Stimulated activated CD8-positive, alpha-beta memory T cell treated with anti-CD3 and anti-CD28 coated beads, Interleukin-4, amount 100 ng/mL, for 1 hour (primary cell): ENCODE measurements at places on chromosomes 5 and 9.

DNA sequence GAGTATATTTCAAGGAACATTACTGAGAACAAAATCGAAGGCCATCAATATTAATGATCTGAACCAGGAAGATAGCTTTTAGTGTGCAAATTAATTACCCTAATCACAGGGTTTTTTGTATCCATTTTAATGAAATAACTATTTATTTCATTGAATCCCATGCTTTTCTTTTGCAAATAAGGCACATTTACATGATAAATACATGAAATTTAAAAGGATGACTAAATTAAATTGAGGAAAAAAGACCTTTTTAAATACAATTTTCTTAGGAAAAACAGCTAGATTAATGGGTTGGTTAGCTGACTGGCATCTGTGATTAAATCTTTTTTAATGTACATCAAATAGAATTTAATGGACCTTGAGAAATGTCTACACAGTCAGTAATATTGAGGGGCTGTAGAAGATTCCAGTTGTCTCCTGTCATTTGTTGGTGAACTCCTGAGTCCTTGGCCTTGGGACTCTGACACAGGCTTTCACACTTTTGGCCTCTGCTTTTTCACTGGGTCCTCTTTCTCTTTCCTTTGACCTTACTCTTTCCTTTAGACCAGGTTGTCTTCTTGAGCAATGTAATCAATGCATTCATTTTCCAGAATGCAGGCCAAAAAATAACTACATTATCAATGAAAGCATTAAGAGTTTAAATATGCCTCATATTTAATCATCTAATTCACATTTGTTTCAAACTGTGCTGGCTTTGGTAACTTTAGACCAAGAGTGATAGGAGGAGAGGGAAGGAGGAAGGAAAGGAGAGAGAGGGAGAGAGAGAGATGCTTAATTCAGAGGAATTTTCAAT lies 511.5 kb downstream of the ZNF608 start:
- DNase-seq: no peak

DNA sequence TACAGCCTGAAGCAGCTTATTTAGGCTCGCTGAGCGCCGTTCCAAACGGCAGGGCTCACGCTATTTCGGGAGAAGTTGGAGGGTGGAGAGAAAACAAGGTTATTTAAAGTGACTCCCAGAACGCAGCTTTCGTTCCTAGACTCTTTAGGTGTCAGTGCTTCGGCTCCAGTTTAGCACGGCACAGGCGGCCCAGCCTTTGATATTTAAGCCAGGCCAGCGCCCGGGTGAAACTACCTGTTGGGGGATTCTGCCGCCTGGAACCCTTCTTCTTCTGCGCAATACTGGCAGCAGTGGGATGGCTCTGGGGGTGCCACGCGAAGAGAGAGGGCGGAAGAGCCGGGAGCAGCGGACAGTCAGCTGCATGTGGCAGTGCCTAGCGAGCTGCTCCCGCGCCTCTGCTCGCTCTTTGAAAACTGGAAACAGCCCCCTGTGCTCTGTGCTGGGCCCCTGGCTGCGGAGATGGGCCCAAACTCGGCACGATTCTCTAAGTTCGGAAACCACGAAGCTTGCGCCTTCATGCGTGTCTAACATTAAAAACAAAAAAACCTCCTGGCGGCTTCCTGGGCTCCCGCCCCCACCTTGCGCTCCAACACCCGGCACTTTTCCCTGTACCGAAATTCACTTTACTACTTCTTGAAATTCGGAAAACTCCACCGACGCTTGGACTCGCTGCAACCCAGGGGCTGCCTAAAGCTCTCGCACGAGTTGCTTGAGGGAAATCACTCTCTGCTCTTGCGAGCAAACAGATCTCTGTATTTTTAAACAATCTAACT lies 34.6 kb upstream of the NFIB start:
- no peak for DNase-seq

DNA sequence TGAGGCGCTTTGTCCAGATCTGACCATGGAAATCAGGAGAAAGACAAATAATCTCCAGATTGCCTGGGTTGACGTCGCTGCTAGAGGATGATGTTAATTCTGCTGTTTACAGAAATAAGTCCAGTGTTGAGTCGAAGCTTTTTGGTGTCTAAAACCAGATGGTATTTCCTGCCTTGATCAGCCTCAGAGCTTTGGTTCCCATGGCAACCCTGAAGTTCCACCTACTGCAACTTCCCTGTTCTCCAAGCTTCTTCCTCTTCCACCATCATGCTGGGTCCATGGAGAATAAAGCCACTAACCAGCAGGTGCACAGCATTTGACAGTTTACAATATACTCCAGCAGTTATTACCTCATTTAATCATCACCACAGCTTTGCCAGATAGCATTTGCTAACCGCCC lies 18.0 kb upstream of the GABBR2 start:
- no peak for DNase-seq

GRCh38 chr5:77828445-77828844 lies 52.3 kb upstream of the TBCA start:
- DNase-seq: no peak

- DNase-seq: no peak
Measured at GRCh38 chr5:117455236-117456233, 880.9 kb upstream of the SEMA6A start.

DNA sequence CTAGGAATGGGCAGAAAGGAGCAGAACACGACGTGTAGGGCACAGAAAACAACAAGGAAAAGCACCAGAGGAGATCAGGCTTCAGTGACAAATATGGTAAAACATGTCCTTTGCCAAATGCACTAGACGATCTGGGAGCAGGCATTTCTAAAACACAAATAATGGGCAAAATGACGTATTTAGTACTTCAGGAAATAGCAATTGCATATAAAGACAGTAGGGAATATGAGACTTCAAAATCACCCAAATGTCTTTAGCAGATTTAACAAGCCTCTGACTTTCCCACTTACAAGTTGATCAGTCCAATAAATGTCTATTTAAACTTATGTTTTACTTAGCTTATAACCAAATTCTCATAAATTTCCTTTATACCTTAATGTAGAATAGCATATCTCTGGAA lies 969.6 kb upstream of the C9orf72 start:
- no peak for DNase-seq

- no peak for DNase-seq
Measured at GRCh38 chr5:107593009-107593408, 77.7 kb downstream of the EFNA5 start.

GRCh38 chr5:73515232-73515631 lies 17.0 kb downstream of the BTF3 start:
- DNase-seq: no peak

DNA sequence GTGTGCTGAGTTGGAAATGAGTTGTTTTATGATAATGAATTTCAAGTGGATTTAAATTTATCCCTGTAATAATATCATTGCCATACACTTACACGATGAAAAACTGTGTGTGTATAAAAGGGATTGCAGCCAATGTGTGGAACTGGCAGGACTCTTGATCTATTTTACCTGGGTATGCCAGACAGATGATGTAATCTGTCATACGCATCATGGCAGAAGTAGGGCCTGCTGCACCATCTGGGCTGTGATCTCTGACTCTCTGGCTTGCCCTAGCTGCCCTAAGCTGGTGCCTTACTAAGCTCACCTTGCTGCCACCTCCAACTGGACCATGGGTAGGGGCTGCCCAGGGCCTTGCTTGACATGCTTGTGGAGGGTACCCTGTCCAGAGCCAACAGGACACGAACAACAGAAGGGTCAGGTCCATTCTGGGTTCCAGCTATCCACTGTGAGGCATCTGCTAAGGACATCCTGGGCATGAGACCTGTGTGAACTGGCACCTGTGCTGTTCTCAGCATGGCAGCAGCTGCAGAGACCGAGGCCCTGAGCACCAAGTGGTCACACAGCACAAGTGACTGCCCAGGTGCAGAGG lies 184.2 kb downstream of the FSTL4 start:
- DNase-seq: no peak

DNA sequence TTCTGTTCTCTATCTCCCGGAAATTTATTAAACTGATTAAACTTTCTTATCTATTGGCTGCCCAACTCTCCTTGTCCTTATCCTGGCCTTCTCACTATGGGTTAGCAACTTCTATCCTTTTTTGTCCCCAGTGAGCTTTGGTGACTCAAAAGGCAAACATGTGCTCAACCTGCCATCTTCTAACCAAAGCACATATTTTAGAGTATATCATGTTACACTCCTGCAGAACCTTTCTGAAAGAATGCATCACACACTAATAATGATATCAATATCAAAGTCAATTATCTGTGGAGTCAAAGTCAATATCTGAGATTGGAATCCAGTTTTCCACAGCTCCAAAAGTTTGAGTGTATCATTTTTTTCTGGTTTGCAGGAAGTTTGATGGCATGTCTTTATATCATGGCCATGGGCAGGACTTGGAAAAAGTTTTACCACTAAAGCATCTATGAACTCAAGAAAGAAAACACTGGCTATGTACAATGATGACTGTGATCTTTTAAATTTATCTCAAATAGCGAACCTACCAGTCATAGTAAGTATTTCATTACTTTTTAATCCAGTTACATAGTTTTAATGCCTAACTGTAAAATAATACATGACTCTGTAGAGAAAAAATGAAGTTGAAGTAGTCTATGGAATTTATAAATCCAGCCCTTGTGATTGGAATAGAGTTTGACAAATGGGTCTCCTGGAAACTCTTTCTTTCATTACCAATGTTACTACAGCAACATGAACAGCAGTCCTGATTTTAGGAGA lies 166.8 kb downstream of the DROSHA start:
- no peak for DNase-seq

DNA sequence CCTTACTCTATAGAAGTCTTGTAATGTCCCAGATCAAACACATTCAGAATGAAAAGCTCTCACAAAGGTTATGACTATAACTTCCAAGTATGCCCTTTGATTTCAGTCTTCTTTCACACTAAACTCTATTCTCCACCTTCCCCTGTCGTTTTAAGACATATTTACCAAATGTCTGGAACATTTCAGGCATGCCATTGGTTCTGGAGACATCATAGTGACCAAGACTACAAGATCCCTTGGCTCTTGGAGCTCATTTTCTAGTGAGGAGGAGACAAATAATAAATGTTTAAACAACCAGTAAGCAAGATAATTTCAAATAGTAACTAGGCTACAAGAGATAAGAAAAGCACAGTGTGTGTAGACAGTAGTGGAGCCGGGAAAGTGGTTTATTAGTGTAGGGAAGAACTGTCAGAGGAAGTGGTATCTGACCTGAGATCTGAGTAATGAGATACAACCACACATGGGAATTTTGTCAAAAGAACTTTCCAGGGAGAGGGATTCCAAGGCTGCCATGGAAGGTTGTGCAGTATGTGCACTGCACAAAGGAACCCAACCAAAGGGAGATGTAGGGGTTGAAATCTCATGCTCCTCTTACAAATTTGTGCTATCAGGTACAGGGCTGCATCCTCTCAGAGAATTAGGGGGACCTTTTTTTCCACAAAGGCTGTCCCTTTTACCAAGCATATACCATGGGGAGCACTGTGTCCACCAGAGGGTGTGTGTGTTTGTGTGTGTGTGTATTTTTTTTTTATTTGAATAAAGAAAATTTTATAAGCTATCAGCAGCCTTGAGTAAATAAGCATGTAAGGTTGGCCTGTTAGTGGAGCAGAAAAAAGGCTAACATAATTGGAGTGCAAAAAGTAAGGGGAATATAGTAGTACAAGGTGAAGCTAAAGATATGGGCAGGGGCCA lies 1279.1 kb upstream of the WWC1 start:
- DNase-seq: no peak

GRCh38 chr5:15604986-15605385 lies 105.0 kb downstream of the FBXL7 start:
- DNase-seq: no peak

GRCh38 chr5:147339313-147339712 lies 104.5 kb downstream of the STK32A start:
- no peak for DNase-seq

- no peak for DNase-seq
Measured at GRCh38 chr5:122602700-122603099, 172.2 kb upstream of the SNX2 start.

GRCh38 chr9:32603914-32604852 lies 31.2 kb upstream of the NDUFB6 start:
- no peak for DNase-seq

GRCh38 chr9:38157711-38158110 lies 88.7 kb upstream of the SHB start:
- no peak for DNase-seq

DNA sequence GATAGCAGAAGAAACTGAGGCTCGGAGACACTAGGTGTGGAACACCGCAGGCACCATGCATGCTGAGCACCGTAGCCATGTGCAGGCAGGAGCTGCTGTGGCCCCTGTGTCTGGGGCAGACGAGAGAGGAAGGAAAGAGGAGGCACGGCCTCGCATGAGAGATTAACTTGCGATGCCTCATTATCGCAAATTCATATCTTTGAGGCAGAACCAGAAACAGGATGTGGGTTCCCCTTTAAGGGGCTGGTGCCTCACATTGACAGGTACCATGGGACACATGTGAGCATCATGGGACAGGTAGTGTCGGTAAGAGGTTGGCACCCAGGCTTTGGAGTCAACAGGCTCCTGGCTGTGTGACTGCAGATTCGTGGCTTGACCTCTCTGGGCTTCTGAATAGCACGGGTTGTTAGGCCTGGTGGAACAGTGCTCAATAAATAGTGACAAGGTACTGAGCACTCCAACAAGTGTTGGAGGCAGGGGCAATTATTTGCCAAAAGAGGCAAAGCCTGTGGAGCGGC lies 40.8 kb downstream of the NAIF1 start:
- DNase-seq: no peak

- DNase-seq: no peak
Measured at GRCh38 chr9:132943651-132944293, 644 bp downstream of the TSC1 start.

DNA sequence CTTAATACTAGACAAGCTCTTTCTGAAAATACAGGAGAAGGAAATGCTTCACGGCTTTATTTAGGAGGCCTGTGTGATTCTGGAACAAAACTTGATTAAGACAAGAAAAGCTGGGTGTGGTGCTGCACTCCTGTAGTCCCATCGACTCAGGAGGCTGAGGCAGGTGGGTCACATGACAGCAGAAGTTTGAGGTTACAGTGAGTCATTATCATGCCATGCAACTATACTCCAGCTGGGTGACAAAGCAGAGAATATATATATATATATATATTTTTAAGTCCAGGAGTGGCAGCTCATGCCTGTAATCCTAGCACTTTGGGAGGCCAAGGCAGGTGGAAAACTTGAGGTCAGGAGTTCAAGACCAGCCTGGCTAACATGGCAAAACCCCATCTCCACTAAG lies 33.1 kb upstream of the SPIN1 start:
- DNase-seq: no peak
